ENCODE measurements at places on chromosomes 6 and 20.

GRCh38 chr20:46477225-46477624, 36.1 kb downstream of the ZNF334 start:
- DNase-seq, result no peak

DNA sequence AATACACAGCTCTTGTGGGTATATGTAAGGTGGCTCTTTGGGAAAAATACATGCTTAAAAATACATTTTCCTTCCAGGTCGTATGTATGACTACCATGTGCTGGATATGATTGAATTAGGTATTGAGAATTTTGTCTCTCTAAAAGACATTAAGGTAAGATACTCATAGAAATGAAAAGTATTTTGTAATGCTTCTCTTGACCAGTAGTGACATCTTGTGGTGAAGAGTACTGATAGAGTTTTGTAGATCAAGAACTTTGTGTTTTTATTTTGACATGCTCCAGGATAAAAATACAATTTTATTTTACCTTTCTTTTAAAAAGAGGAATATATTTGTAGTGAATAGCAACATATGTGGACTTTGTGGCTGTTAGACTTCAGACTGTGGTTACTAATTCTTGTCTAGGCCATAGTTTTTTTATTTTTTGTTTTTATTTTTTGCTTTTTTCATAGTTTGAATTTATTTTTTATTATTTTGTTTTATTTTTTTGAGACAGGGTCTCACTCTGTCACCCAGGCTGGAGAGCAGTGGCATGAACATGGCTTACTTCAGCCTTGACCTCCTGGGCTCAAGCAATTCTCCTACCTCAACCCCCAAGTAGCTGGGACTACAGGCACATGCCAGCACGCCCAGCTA, 17.9 kb downstream of the RPF2 start:
- DNase-seq, result no peak

GRCh38 chr6:105713474-105714118, 310.7 kb upstream of the PREP start:
- DNase-seq, result no peak

- DNase-seq, result peak; percentile 85
Observed at GRCh38 chr6:149922642-149923326, at the start of gene RAET1G. Gene RAET1G (minus strand): TSS chr6:149923121. CDS start chr6:149923010, 111 bp downstream.

DNA sequence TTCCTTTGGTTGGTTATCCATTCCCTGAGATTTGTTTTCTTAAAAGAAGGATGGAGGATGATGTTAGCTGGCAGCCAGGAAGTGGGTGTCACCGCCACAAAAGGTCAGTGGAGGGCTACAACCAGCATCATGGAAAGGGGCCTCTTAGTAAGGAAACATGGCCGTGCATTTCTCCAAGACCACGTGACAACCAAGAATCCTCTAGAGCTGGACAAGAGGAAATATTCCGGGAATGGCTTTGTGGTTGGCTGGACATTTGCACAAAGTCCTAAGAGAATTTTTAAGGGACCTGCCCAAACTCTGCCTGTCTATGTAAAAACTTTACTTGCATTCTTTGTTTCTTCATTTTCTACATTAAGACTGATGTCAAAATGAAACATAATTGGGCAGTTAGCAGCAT, 399.9 kb upstream of the MARCKS start:
- no peak for DNase-seq

DNA sequence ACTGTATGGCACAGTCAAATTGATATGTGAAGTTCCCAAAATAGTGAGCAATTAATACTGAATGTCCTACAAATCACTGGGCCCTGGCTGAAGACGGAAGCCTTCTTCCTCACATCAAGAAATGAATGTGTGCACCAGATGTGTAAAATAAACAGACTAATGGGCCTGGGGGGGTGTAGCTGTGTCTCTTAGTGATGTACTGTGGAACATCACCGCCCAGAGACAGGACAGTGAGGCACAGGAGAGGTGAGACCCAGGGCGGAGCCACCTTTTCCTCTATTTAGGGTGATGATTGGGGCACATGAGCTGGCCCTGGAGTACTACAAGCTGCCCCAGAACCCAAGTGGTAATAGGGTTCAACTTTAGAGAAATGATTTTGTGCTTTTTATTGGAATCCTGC, 368.5 kb upstream of the ARID1B start:
- DNase-seq, result no peak

DNA sequence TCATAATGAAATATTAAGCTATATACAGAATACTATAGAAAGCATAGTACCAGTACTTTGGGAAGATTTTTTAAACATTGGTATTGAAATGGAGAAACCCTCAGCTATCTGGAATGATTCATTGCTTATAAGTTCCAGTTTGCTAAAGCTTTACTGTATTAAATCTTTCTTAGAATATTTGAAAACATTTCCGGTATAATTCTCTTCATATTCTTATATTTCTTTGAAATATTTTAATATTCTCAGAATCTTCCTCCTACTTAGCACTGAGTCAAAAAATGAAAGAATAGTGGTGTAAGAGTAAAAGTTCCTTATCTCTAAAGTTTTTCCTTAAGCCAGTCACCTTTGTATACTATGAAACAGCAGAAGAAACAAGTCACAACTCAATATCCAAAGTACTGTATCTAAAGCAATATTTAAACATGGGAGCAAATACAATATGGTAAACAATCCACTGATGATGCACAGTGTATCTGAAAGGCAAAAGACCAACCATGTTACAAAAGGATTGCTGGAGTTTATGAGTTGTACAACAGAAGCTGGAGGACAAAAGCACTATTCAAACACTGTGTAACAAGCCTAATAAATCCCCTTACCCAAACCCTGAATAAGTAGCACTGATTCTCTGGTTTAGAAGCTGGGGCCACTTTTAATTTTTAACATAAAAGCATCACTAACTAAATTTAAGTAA, 102.1 kb downstream of the PRDM1 start:
- DNase-seq, result no peak

- DNase-seq, result no peak
Observed at GRCh38 chr20:34493646-34494045, 22.6 kb upstream of the DYNLRB1 start.

GRCh38 chr20:5714261-5715041, 35.8 kb upstream of the SHLD1 start:
- DNase-seq, result peak; percentile 50
